Cortex of kidney (tissue), 1 donor: ENCODE measurements at places on chromosomes 6 and 20.

DNA sequence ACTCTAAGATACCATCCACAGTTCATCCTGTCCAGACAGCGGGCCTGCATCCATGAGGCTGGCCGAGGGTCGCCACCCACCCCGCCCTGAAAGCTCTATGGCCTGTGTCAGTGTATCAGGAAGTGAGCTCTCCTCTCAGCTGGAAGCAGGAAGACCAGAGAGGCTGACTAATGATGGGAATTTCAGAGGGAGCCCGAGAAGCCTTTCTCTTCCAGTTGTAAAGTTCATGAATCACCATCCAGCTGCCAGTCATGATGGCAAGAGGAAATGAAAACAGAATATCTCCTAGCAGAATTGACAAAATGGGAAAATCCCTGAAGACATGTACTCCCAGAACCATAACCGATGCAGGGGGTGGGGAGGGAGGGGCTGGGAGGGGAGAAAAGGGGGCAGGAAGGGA is 109.6 kb upstream of the RPS6KA2 start:
- DNase-seq = no peak

GRCh38 chr6:170087941-170088581 is 202.8 kb downstream of the DLL1 start:
- no peak for DNase-seq

- DNase-seq = no peak
Observed at GRCh38 chr20:8808202-8808535, 260.7 kb upstream of the PLCB4 start.

DNA sequence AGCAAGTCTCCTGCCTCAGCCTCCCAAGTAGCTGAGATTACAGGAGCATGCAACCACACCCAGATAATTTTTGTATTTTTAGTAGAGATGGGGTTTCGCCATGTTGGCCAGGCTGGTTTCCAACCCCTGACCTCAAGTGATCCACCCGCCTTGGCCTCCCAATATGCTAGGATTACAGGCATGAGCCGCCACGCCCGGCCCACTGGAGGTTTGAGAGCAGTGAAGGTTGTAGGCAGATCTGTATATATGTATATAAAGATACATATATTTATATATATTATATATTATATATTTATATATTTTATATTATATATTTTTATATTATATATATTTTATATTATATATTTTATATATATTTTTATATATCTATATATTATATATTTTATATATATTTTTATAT is 38.2 kb upstream of the TTPAL start:
- DNase-seq = no peak

- no peak for DNase-seq
Observed at GRCh38 chr20:51305316-51306052, 237.0 kb downstream of the NFATC2 start.

GRCh38 chr6:131199568-131200272 is 64.5 kb downstream of the AKAP7 start:
- DNase-seq = no peak

DNA sequence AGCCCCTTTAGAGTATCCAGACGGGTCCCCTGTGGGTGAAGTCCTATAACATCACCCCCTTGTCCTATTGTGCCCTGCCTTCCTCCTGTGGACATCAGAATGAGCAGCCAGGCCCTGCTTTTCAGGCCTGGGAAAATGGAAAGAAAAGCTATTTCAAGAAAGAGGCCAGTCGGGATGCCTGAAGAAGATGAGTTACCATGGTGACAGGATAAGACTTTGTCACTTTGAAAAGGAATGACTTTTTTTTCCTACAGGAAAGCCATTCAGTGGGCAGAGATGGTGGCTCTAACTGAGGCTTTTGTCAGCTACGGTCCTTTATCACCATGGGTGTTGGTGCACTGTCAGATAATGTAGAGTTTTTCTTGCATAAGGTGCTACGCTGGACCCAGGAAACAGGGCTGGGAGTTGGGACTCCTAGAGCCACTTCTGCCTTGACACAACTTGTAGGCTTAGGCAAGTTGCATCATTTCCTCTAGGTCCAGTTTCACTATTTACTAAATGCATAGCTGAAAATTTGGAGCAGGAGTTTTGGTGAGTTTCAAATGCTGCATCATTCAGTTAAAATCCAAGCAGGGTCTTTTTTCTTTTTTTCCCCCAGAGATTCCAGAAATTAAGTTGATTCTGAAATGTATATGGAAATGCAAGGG is 293.6 kb upstream of the PRND start:
- DNase-seq = no peak

DNA sequence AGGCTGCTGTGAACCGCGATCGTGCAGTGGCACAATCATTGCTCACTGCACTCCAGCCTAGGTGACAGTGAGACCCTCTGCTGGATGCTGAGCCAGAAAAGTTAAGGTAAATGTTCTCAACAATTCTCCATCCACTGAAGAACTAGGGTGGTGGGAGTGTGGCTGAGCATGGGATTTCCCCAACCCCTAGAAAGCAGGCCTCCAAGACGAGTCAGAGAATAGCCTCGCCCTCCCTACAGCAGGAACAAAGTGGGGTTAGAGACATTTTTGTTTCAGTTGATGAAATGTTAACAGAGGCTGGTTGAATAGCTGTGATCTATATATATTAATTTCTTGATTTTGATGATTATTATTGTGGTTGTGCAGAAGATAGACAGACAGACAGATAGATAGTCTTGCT is 6.1 kb upstream of the ALDH8A1 start:
- DNase-seq = no peak

DNA sequence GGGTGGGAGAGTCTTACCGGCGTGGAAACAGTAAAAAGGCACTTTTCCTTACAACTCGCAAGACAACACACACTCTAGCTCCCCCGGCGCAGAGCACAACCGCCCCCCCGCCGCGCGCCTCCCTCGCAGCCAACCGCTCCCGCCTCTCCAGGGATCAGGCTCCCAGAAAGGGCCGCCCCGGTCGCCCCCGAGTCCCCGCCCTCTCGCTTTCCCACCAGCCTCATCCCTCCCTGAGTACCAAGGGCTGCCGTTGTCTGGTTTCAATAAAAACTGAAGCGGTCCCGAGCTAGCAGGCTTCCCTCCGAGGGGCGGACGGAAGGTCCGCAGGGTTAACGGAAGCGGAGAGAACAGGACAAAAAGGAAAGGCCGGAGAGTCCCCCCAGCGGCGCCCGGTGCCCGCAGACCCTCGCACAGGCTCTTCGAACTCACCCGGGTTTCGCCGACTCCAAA is 804 bp downstream of the ELOVL5 start:
- DNase-seq = peak; percentile 34

DNA sequence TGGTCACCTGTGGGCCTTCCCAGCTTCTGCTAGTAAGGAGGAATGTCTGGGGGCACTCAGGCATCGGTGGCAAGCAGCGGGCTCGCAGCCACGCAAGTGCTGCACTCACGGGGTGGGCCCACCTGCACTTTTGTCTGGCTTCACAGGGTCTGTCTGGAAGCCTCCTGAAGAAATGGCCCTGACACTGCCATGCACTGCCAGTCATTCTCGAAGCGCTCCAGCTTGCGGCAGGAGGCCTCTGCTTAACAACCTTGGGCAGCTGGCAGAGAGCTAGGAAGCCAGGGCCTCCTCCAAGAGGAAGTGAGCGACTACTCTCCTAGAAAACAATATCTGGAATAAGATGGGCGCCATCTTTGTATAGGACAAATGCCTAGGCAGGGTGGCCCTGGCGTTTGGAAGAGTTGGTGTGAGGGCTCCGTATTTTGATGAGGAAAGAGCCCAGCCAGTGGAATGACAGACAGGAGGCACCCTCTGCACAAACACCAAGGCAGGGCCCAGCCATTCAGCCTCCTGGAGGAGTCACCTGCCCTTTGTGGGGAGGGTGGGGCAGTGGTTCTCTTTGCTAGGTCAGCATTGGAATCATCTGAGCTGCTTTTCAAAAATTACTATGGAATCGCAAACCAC is 113.9 kb downstream of the SYNDIG1 start:
- DNase-seq = no peak

DNA sequence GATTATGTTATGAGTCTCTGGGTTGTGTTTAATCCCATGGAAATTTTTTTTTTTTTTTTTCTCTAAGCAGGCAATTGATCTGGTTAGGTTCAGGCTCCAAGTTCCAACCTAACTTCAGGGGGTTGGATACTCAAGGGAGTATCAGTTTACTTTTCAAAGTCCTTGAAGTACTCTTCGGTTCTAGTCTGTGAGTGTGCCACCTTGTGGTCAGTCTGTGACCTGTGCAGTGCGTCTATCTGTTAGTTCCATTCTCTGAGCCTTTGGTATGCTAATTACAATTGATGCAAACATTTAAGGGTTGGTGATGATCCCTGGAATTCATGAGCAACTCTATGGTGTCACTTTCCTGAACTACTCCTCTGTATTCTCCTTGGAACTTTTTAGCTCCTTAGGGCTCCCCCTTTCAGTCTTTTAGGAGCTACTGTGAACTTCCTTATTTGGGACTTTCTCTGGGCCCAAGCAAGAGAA is 342.0 kb downstream of the SOX4 start:
- no peak for DNase-seq

DNA sequence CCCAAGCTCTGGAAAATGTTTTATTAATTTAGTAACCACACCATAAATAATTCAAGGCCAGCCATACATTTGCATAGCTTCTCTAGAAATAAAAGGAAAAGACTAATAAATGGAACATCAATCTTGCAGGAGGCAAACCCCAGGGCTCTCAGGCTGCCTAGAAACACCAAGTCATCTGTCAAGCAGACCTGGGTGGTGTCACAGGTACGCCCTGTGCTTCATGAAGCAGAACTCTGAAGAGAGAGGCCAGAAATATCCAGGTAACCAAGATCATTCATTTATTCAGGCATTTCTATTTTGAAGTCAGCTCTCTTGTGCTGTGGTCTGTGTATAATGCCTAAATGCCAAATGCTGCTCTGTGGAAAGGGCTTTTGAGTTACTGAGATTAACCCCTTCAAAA is 45.3 kb upstream of the ARMH2 start:
- no peak for DNase-seq

GRCh38 chr6:132764370-132764769 is 6.7 kb upstream of the VNN2 start:
- DNase-seq = no peak
